ENCODE measurements at places on chromosomes 5 and 9.

DNA sequence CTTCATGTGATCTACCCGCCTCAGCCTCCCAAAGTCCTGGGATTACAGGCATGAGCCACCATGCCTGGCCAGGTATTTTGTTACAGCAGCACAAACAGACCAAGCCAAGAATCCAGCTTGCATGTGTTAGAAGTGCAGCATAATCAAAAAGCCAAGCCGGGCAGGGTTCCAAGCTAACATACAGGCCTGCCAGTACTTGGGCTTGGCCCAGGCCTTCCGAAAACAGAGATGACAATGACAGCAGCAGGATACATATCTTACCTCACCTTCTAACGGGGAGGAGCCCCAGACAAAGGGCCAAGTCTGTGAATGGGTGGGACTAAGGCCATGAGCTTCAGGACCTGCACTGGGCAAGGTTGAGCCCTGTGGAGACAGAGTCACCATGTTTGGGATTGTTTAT lies 91.4 kb upstream of the ZNF462 start:
- H3K4me3 ChIP-seq: no peak overlapping the region
- H3K27me3 ChIP-seq: no peaks in the 10 kb centered on the region
- H3K36me3 ChIP-seq: no peaks in the 10 kb centered on the region
- no peaks in the 10 kb centered on the region for H3K4me1 ChIP-seq
- DNase-seq: peak; percentile 26
- H3K27ac ChIP-seq: no peak overlapping the region

DNA sequence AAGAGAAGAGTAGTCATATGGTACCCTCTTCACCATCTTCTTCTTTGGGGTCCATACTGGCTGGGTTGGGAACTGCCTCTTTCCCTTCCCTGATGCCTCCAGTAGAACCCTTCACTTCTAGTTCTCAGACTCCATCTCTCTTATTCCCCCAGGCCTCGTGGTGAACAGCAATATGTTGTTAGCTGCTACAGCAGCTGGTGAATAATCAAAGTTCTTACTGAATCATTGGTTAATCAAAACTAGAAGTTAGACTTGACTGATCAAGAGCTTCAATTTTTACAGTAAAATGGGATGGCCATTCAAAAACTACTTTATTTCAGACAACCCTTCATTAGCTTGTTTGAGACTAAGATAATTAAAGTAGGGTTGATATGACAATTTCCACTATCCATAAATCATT lies 190.9 kb upstream of the GNA14 start:
- H3K36me3 ChIP-seq: no peaks in the 10 kb centered on the region
- DNase-seq: no peak
- no peak overlapping the region for H3K27ac ChIP-seq
- H3K4me3 ChIP-seq: no peak overlapping the region
- no peaks in the 10 kb centered on the region for H3K27me3 ChIP-seq

- H3K27me3 ChIP-seq: no peaks in the 10 kb centered on the region
- no peaks in the 10 kb centered on the region for H3K36me3 ChIP-seq
- peak; percentile 32 for DNase-seq
- no peak overlapping the region for H3K27ac ChIP-seq
- H3K4me3 ChIP-seq: peak overlapping the region; percentile 73
- H3K4me1 ChIP-seq: peaks cover 22% of the 10 kb centered on the region
These were observed 363 bp downstream of the ZNF454 start for GRCh38 chr5:178941361-178941760.

- no peaks in the 10 kb centered on the region for H3K27me3 ChIP-seq
- H3K4me1 ChIP-seq: no peaks in the 10 kb centered on the region
- H3K4me3 ChIP-seq: no peak overlapping the region
- no peak overlapping the region for H3K27ac ChIP-seq
These were observed 730.1 kb downstream of the NR2F1-AS1 start for GRCh38 chr5:92850886-92851285.

DNA sequence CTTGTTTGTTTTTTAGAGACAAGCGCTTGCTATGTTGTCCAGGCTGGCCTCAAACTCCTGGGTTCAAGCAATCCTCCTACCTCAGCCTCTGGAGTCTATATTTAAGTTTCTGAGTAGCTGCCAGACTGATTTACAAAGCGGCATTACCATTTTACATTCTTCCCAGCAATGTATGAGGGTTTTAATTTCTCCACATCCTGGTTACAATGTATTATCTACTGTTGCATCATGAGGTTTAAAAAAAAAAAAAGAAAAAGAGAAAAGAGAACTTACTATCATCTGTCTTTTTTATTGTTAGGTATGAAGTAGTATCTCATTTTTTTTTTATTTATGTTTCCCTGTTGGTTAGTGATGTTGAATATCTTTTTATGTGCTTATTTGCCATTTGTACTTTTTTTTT lies 18.9 kb upstream of the CLINT1 start:
- DNase-seq: no peak
- no peak overlapping the region for H3K4me3 ChIP-seq
- no peak overlapping the region for H3K27ac ChIP-seq
- H3K27me3 ChIP-seq: no peaks in the 10 kb centered on the region

GRCh38 chr5:76852772-76853171 lies 3.0 kb downstream of the S100Z start:
- H3K4me3 ChIP-seq: no peak overlapping the region
- H3K27me3 ChIP-seq: no peaks in the 10 kb centered on the region
- H3K27ac ChIP-seq: no peak overlapping the region

DNA sequence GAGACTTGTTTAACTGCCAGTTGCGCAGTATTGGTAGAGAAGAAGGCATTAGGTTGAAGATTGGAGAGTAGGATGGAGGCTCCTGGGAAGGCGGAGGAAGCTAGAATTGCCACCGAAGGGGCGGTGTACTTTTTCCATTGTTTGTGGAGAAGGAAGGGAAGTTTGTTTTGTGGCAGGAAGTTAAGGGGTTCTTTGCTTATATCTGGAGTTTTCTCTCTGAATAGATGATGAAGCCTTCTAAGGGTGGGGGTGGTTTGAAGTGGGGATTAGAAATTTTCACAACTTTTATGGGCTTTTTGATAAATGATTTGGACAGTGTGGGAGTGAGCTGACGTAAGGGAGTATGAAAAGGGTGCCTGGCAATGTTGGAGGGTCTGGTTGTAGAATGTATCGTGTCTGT lies 59.3 kb downstream of the SNX30 start:
- H3K4me1 ChIP-seq: no peaks in the 10 kb centered on the region
- H3K36me3 ChIP-seq: no peaks in the 10 kb centered on the region
- no peak overlapping the region for H3K27ac ChIP-seq
- no peaks in the 10 kb centered on the region for H3K27me3 ChIP-seq

DNA sequence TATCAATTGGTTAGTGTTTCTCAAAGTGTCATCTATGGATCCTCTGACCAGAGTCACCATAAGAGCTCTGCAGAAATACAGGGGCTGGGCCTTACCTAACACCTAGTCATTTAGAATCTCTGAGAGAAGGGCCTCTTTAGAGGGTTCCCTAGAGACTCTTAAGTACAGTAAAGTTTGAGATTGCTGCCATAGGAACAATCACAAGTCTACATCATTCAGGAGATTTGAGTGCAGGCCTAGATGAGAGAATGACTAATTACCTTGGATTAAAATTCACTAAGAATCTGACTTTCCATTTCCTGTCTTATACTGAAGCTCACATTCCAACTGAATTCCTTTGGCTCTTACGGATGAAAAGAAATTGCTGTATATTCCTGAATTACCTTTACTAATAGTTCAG lies 182.1 kb upstream of the PTGER4 start:
- H3K27me3 ChIP-seq: no peaks in the 10 kb centered on the region
- H3K4me3 ChIP-seq: no peak overlapping the region
- no peaks in the 10 kb centered on the region for H3K4me1 ChIP-seq
- H3K36me3 ChIP-seq: no peaks in the 10 kb centered on the region
- no peak overlapping the region for H3K27ac ChIP-seq

- no peak overlapping the region for H3K4me3 ChIP-seq
- no peak overlapping the region for H3K27ac ChIP-seq
- H3K4me1 ChIP-seq: no peaks in the 10 kb centered on the region
- DNase-seq: no peak
- H3K27me3 ChIP-seq: no peaks in the 10 kb centered on the region
These were observed 359.5 kb downstream of the CETN3 start for GRCh38 chr5:90050103-90050502.

GRCh38 chr9:4272126-4272525 lies 27.7 kb downstream of the GLIS3 start:
- H3K36me3 ChIP-seq: no peaks in the 10 kb centered on the region
- H3K4me3 ChIP-seq: no peak overlapping the region
- peaks cover 30% of the 10 kb centered on the region for H3K4me1 ChIP-seq
- DNase-seq: no peak
